ENCODE measurements at places on chromosomes 13 and 19. TPM values are rescaled to one million over a fixed set of nuclear protein-coding genes. Genes with fewer than 3 reads are reported as not detected.

- no peak for DNase-seq
Measured at GRCh38 chr19:51124729-51125128, at the start of gene SIGLEC9. Gene SIGLEC9 (plus strand): TSS chr19:51124906. CDS start chr19:51124975, 69 bp downstream.

DNA sequence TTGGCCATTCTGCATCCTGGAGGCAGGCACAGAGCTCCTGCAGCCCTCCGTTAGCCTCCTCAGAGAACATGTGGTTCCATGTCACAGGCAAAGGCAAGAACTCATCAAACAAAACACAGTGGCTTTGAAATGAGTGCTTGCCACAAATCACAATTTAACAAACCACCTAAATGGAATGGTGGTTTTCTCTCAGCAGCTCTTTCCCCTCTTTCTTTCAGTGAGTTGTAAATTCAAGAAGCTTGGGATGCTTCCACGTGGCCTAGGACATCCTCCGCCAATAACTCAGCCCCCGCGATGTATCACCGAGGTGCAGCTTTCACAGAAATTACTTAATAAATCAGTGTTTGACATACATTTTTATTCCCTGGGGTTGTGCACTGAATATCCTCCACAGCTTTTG, 65.4 kb upstream of the RFC3 start:
- DNase-seq: no peak

DNA sequence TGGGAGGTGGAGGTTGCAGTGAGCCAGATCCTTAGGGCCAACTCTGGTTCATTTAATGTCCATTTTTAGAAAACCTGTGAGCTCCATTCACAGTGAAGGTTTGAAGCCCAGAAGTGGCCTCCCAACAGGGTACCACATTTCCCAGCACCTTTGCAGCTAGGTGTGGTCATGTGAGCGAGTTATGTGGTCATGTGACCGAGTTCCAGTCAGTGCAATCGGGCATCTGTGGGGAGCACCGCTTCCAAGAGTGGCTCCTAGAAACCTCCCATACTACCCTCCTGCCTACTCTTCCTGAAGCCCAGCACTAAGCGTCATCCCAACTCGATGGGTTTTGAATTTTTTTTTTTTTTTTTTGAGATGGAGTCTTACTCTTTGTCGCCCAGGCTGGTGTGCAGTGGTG, 663 bp upstream of the PLA2G4C start:
- no peak for DNase-seq

Gene ZNF43
- 9.8 TPM for total RNA-seq

Gene ARHGAP33
- 5.3 TPM for total RNA-seq

Gene DZIP1
- total RNA-seq: 20.1 TPM

Gene ZNF439
- 2.8 TPM for total RNA-seq

Gene LILRA1
- total RNA-seq: not detected

GRCh38 chr13:44368599-44369368, 4.8 kb upstream of the SERP2 start:
- no peak for DNase-seq

- DNase-seq: no peak
Measured at GRCh38 chr19:2490659-2491058, 14.7 kb downstream of the GADD45B start.

DNA sequence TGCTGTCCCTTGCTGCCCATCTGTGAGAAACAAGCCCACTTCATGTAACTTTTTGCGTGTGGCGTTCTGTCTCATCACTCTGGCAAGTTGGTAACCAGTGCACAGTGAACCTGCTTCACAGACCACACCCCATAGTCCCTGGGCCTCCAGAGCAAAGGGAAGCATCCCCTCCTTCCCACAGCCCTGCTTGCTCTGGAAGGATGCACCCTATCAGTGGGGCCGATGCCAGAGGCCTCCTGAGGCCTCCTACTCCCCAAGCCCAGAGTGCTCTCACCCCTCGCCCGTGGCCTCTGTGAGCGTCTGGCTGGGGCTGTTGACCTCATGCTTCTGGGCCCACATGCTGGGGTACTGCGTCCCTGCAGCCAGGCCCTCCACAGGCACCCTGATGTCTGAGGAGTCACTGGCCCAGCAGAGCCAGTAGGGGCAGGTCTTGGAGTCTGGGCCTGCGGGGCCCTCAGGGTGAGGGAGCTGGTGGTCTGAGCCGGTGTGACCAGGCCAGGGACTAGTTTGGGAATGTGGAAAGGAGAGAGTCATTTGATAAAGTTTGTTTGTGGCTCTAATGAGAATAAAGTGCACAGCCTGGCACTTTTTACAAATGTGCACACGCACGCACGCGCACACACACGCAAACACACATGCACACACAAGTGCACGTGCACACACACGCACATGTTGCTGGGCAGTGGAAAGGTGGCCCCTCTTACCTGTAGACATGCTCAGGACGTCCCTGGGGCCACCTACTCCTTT, 5.1 kb downstream of the TMEM86B start:
- no peak for DNase-seq

Gene TTC9B
- total RNA-seq: not detected
